ENCODE measurements at places on chromosomes 3 and 15.

DNA sequence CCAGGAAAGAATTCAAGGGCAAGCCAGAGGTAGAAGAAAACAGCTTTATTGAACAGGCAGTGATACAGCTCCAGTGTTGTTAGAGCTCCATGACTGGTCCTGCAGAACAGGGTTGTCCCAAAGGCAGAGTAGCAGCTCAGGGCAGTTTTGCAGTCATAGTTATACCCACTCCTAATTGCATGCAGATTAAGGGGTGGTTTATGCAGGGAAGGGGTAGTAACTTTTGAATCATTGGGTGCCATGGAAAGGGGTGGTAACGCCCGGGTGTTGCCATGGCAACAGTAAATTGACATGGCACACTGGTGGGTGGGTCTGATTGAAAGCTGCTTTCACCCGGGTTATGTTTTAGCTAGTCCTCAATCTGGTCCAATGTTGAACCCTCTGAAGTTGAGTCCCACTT is 9.7 kb upstream of the RAB6B start:
- no peak for DNase-seq

DNA sequence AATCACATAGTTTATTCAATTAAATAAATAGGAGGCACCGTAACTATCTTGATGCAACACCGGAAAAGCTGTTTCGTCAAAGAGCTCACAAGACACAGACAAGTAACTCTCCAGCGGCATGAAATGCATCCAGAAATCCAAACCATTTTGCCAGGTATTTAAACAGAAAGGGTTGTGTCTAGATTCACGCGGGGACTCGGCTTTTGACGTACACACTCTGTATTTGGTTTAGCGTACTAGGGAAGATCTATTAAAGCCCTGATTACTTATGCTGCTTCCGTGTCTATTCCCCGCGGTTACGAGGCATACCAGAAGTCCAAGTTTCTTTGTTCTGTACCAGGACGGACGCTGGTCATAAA is 718 bp downstream of the BNIP2 start:
- DNase-seq, result no peak

DNA sequence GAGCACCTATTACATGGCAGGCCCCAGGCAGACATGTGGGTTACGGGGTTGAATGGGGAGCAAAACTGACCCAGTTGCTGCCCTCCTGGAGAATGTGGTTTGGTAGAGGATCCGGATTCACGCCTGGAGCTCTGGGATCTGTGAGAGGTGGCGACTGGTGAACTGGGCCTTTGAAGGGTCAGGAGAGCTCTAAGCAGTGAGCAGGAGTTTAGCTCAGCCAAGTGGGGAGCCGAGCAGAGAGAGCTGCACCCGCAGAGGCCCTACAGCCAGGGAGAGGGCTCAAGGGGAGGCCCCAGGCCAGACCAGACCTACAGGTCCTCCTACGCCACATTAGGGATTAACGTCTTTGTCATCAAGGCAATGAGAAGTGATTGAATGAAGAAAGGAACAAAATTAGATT is 179.8 kb upstream of the TLE3 start:
- no peak for DNase-seq

DNA sequence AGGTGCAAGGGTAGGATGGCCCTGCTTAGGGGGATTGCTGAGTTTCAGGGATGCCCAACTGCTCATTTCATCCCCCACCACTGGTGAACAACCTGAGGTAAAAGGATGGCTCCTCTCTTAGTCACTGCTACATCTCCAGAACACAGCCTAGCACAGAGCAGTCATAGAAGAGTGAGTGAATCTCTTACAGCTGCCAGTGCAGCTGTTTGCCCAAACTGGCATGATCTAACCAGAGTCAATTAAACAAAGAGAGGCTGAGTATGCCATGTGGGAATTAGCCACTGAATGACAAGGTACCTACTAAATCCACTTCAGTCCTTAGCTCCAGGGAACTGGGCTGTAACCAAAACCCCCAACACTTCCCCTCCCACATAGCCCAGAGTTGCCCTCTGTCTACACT is 6.8 kb upstream of the NCKIPSD start:
- DNase-seq, result no peak

DNA sequence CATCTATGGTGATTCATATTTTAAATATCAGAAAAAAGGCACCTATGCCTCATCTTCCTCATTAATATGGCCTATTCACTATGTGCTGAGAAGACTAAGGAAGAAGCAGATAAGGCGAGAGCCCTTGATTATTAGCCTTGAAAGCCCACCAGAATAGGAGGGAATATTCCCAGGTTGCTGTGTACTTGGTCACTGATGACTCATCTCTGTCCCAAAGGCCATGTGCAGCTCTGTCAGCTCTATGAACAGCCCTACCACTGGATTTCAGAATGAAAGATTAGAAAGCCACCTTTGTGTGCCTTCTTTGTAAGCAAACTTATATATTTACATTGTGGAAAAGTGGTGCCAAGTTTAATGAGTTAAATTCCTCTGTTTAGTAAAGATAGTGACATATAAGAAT is 211.5 kb downstream of the NFKBIZ start:
- no peak for DNase-seq
